ENCODE measurements at places on chromosomes 12 and 14. TPM values are rescaled to one million over a fixed set of nuclear protein-coding genes. Genes with fewer than 3 reads are reported as not detected.

Gene HOXC6
- total RNA-seq: 4.0 TPM

Gene RPS29
- total RNA-seq: 1,745 TPM

Gene TOMM20L
- not detected for total RNA-seq

Gene TESPA1
- total RNA-seq: 2.4 TPM

Gene SERPINA10
- not detected for total RNA-seq

Gene HOXC4
- 1.1 TPM for total RNA-seq

- H3K36me3 ChIP-seq: no peaks in the 10 kb centered on the region
- peaks cover 52% of the 10 kb centered on the region for H3K27me3 ChIP-seq
Observed at GRCh38 chr12:130201037-130201436, 38.8 kb downstream of the FZD10 start.

DNA sequence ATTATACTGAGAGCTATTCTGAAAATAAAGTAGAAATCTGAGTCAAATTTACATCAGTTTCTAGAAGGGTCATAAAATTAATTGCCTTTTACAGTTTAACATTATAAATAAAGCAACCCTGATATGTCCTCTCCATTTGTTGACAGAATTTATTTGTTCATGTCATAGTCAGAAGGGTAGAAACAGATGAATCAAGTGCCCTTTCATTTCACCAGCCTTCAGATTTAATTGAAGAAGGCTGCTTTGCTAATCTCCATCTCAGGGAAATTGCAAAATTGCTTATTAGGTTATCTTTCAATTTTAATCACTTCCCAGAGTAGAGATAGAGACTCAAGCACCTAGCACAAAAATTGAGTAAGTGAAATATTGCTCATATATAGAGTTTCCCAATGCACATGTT, 76.8 kb downstream of the ATXN7L3B start:
- no peak for DNase-seq
- no peaks in the 10 kb centered on the region for H3K27me3 ChIP-seq
- H3K36me3 ChIP-seq: no peaks in the 10 kb centered on the region
- H3K4me1 ChIP-seq: no peaks in the 10 kb centered on the region
- no peak overlapping the region for H3K4me3 ChIP-seq

- no peak for DNase-seq
- peaks cover 9% of the 10 kb centered on the region for H3K36me3 ChIP-seq
- H3K4me3 ChIP-seq: no peak overlapping the region
- no peaks in the 10 kb centered on the region for H3K27me3 ChIP-seq
- H3K27ac ChIP-seq: no peak overlapping the region
Observed at GRCh38 chr14:90607141-90607540, 209.1 kb downstream of the TTC7B start.

- H3K27me3 ChIP-seq: no peaks in the 10 kb centered on the region
- H3K4me1 ChIP-seq: no peaks in the 10 kb centered on the region
- no peak for DNase-seq
- H3K4me3 ChIP-seq: no peak overlapping the region
- H3K36me3 ChIP-seq: no peaks in the 10 kb centered on the region
Observed at GRCh38 chr14:61325166-61325565, 3.8 kb downstream of the PRKCH start.

- no peaks in the 10 kb centered on the region for H3K36me3 ChIP-seq
- H3K4me3 ChIP-seq: no peak overlapping the region
- H3K27ac ChIP-seq: no peak overlapping the region
- DNase-seq: no peak
- H3K4me1 ChIP-seq: no peaks in the 10 kb centered on the region
- H3K27me3 ChIP-seq: no peaks in the 10 kb centered on the region
Observed at GRCh38 chr14:98580131-98580678, 691.8 kb downstream of the BCL11B start.

DNA sequence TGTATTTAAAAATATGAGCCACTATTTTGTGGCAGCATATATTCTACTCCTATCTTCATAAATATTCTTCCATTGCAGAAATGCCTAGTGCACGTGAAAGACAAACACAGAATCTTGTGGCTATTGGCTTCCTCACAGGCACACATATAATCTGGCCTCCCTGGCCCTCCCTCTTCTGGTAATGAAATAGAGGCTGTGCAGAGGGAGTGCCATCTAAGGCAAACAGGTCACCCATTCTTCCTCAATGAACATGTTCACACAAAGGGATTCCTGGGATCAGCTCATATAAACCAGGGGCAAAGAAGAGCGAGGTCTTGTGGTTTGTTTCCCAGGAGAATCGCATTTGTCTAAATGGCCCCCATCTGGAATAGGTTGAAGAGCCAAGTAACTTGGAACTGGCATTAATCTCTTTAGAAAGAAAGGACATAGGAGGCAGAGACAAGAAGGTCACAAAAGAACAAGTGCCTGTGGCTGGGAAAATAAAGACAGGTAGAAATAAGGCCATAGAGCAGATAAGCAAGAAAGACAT, 171.6 kb upstream of the PTPRQ start:
- H3K36me3 ChIP-seq: no peaks in the 10 kb centered on the region
- H3K27me3 ChIP-seq: no peaks in the 10 kb centered on the region
- no peak overlapping the region for H3K27ac ChIP-seq
- no peak overlapping the region for H3K4me3 ChIP-seq
- DNase-seq: no peak
- no peaks in the 10 kb centered on the region for H3K4me1 ChIP-seq

- H3K27me3 ChIP-seq: no peaks in the 10 kb centered on the region
- H3K4me3 ChIP-seq: no peak overlapping the region
- H3K27ac ChIP-seq: no peak overlapping the region
- no peaks in the 10 kb centered on the region for H3K36me3 ChIP-seq
- DNase-seq: no peak
Observed at GRCh38 chr14:48035836-48036235, 360.4 kb upstream of the MDGA2 start.

DNA sequence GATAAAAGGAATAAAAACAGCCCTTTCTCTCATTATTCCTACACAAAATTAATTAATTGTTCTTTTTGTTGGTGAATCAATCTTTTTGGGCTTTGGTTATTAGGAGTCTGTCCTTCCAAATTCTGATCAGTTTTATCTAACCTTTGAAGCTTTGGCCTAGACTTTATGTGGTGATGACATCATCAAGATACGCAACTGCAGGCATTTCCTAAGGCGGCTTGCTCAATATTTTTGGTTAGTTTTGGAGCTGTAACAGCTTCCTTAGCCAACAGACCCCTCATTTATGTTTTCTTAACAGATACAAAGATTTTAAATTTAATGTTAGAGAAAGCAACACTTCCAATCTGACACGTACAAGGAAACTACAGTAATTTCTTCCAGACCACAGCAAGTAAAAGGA, 87.8 kb upstream of the PDE3A start:
- DNase-seq: no peak
- no peak overlapping the region for H3K4me3 ChIP-seq
- no peaks in the 10 kb centered on the region for H3K36me3 ChIP-seq
- no peaks in the 10 kb centered on the region for H3K27me3 ChIP-seq
- no peaks in the 10 kb centered on the region for H3K4me1 ChIP-seq
- no peak overlapping the region for H3K27ac ChIP-seq

GRCh38 chr12:26789731-26790644, 43.0 kb downstream of the ITPR2 start:
- H3K27ac ChIP-seq: no peak overlapping the region
- no peaks in the 10 kb centered on the region for H3K27me3 ChIP-seq
- H3K36me3 ChIP-seq: no peaks in the 10 kb centered on the region

DNA sequence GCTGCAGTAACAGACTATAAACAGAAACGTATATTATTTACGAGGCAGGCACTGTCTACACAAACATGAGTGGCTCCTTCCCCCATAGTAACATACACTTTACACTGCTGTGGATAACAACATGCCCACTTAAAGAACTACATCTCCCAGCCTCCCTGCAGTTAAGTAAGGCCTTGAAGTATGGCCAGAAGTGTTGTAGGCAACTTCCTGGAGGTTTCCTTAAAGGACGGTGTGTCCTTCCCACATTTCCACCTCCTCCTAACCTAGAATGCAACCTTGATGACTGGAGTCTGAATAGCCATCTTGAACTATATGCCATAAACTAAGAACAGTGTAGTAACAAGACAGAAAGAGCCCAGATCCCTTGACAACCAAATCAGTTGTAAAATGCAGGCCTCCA, 20.3 kb downstream of the MED13L start:
- DNase-seq: no peak
- no peak overlapping the region for H3K27ac ChIP-seq
- no peaks in the 10 kb centered on the region for H3K4me1 ChIP-seq
- no peak overlapping the region for H3K4me3 ChIP-seq
- no peaks in the 10 kb centered on the region for H3K27me3 ChIP-seq
- H3K36me3 ChIP-seq: no peaks in the 10 kb centered on the region

- no peak overlapping the region for H3K4me3 ChIP-seq
- H3K4me1 ChIP-seq: peaks cover 4% of the 10 kb centered on the region
- H3K27me3 ChIP-seq: no peaks in the 10 kb centered on the region
- H3K27ac ChIP-seq: no peak overlapping the region
Observed at GRCh38 chr12:10372559-10372958, 17.3 kb downstream of the KLRK1 start.

GRCh38 chr14:99972748-99973466, 92.3 kb upstream of the EVL start:
- H3K27ac ChIP-seq: peak overlapping the region; percentile 71
- peaks cover 16% of the 10 kb centered on the region for H3K27me3 ChIP-seq
- H3K4me1 ChIP-seq: no peaks in the 10 kb centered on the region
- no peak for DNase-seq
- H3K4me3 ChIP-seq: peak overlapping the region; percentile 76

- no peak for DNase-seq
- no peaks in the 10 kb centered on the region for H3K36me3 ChIP-seq
- H3K27me3 ChIP-seq: no peaks in the 10 kb centered on the region
- H3K4me1 ChIP-seq: no peaks in the 10 kb centered on the region
- H3K4me3 ChIP-seq: no peak overlapping the region
Observed at GRCh38 chr14:82239223-82239622, 705.6 kb upstream of the SEL1L start.

GRCh38 chr12:116066381-116067230, 210.9 kb downstream of the MED13L start:
- H3K27ac ChIP-seq: no peak overlapping the region
- H3K4me3 ChIP-seq: no peak overlapping the region
- peaks cover 13% of the 10 kb centered on the region for H3K4me1 ChIP-seq
- no peaks in the 10 kb centered on the region for H3K27me3 ChIP-seq

DNA sequence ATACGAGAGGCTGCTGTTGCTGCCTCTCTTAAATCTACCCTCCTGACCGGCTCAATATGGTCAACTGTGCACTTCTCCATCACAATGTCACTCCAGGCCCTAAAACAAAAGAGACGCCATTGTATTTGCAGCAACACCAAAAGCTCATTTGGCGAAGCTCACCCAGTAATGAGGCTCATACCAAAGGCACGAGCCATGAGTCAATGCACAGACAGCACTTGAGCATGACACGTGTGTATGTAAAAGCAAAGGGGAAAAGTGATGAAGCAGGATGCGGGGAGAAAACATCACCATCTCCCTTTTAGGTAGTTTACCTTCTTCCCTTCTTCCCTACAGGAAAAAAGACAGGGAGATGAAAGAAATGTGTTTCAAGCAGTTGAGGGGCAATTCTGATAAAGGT, 150.3 kb downstream of the FOXN3 start:
- no peak for DNase-seq
- no peaks in the 10 kb centered on the region for H3K4me1 ChIP-seq
- no peak overlapping the region for H3K27ac ChIP-seq
- no peaks in the 10 kb centered on the region for H3K36me3 ChIP-seq

DNA sequence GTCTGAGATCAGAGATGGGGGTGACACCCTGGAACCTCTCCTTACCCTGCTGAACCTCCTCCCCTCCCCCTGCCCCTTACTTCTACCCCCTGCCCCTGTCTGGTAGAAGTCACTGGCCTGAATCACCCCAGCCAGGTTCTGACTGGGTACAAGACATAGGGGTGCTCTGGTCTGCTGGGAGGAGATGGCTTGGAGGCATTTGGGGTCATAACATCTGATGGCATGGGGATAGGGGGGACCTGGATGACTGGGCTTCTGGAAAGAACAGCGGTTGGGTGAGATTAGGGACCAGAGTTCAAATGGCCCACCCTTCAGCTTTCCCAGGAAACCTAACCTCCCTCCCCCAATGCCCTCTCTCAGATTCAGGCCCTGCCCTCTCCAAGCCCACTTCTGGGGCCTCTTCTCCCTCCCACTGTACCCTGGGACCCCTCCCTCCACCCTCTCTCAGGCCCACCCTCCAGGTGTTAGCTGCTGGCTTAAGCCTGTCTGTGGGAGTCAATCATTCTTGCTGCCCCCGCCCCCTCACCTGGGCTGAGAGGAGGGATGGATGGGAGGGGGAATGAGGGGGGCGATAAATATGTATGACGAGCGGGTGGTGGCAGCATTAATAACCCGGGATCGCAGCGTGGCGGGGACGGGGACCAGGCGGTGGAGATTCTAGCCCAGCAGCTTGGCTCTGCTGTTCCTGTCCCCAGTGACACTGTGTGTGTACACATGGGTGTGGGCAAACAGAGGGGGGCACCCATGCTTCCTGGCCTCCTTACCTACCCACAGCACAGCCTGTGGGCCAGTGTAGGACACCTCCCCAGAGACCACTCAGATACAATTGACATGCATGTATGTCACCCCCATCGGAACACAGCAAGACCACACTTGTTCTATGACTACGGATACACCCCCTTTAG, 5.9 kb downstream of the NXPH4 start:
- peaks cover 61% of the 10 kb centered on the region for H3K4me1 ChIP-seq
- no peak overlapping the region for H3K4me3 ChIP-seq
- peaks cover 31% of the 10 kb centered on the region for H3K27me3 ChIP-seq
- H3K36me3 ChIP-seq: no peaks in the 10 kb centered on the region
- no peak for DNase-seq

DNA sequence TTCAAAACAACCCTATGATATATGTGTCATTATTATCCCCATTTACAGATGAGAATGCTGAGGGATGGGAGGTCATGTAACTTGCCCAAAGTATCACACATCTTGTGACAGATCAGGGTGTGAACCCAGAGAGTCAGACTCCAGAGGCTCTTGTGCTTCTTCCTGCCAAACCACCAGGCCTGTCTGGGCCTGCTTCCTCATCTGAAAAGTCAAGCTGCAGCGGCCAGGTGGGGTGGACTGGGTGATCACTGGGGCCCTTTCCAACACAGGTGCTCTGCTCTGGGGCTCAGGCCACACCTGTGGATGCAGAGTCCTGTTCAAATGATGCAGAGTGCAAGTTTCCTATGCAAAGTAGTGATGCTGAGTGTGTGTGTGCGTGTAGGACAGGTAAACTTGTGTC, 26.7 kb downstream of the TSPAN11 start:
- no peak overlapping the region for H3K27ac ChIP-seq
- H3K36me3 ChIP-seq: no peaks in the 10 kb centered on the region
- no peak for DNase-seq
- peaks cover 1% of the 10 kb centered on the region for H3K27me3 ChIP-seq
- no peaks in the 10 kb centered on the region for H3K4me1 ChIP-seq
- no peak overlapping the region for H3K4me3 ChIP-seq
